ENCODE measurements at places on chromosomes 6 and 20. TPM values are rescaled to one million over a fixed set of nuclear protein-coding genes. Genes with fewer than 3 reads are reported as not detected.

Gene SLA2
- 137 TPM for total RNA-seq

Gene TGM2
- 0.31 TPM for total RNA-seq

Gene MYH7B
- total RNA-seq = 0.26 TPM

Gene E2F3
- total RNA-seq = 27.4 TPM

Gene COL11A2
- 0.71 TPM for total RNA-seq

Gene GPR6
- total RNA-seq = not detected

Gene DAAM2
- not detected for total RNA-seq

Gene RIOK1
- total RNA-seq = 35.8 TPM

Gene LHFPL5
- total RNA-seq = not detected

Gene BAG2
- 9.4 TPM for total RNA-seq

Gene ESR1
- total RNA-seq = 0.71 TPM

Gene TRIM15
- not detected for total RNA-seq

Gene XKR7
- total RNA-seq = 0.03 TPM

DNA sequence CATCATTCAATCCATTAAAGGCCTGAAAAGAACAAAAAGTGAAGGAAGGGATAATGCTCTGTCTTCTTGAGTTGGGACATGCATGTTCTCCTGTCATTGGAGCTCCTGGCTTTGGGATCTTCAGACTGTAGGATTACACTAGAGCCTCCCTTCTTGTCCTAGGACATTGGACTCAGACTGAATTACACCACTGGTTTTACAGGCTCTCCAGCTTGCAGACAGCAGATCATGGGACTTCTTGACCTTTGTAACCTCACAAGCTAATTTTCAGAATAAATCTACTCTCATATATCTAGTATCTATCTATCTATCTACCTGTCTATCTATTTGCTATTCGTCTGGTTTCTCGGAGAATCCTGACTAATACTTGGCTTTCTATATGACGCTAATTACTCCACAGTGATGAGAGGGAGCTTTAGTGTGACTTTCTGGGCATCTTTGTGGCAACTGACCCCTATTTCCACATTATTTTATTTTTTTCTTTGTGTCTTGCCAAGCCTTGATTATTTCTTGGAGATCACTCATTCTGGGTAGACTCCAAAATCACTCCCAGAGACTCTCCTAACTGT lies 151.9 kb upstream of the ZNF184 start:
- H3K27me3 ChIP-seq = peaks cover 38% of the 10 kb centered on the region
- H3K4me3 ChIP-seq = no peak overlapping the region
- no peaks in the 10 kb centered on the region for H3K36me3 ChIP-seq

- H3K36me3 ChIP-seq = no peaks in the 10 kb centered on the region
- no peak overlapping the region for H3K27ac ChIP-seq
- H3K4me1 ChIP-seq = no peaks in the 10 kb centered on the region
- no peaks in the 10 kb centered on the region for H3K27me3 ChIP-seq
Measured at GRCh38 chr6:102902471-102902870, 1509.0 kb downstream of the GRIK2 start.

- H3K36me3 ChIP-seq = peaks cover 6% of the 10 kb centered on the region
- H3K4me1 ChIP-seq = peaks cover 4% of the 10 kb centered on the region
- no peaks in the 10 kb centered on the region for H3K27me3 ChIP-seq
- no peak for DNase-seq
Measured at GRCh38 chr20:3360752-3361151, 46.7 kb downstream of the DNAAF9 start.

GRCh38 chr6:106705156-106705555 lies 75.8 kb downstream of the QRSL1 start:
- H3K27ac ChIP-seq = no peak overlapping the region
- H3K4me1 ChIP-seq = no peaks in the 10 kb centered on the region
- H3K4me3 ChIP-seq = no peak overlapping the region
- DNase-seq = no peak

DNA sequence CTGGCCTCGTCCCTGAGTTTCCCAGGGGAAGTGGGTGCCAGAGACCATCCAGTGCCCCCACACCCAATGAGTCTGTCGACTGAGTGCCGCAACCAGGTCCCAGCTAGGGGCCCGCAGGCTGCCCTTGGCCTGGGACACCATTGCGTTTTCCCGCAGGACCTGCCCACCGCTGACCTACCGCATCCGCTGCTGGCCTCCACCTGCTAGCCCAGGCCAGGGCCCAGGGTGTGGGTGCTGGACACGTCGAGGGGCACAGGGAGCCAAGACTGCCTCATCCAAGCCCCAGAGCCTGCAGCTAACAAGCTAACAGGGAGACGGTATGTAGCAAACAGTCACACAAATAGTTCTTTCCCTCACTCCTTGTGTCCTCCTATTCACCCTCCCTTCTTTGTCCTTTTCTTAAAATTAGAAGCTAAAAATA lies 97.7 kb downstream of the TMEM242 start:
- H3K4me3 ChIP-seq = no peak overlapping the region
- H3K27ac ChIP-seq = no peak overlapping the region
- peaks cover 1% of the 10 kb centered on the region for H3K27me3 ChIP-seq
- no peak for DNase-seq

DNA sequence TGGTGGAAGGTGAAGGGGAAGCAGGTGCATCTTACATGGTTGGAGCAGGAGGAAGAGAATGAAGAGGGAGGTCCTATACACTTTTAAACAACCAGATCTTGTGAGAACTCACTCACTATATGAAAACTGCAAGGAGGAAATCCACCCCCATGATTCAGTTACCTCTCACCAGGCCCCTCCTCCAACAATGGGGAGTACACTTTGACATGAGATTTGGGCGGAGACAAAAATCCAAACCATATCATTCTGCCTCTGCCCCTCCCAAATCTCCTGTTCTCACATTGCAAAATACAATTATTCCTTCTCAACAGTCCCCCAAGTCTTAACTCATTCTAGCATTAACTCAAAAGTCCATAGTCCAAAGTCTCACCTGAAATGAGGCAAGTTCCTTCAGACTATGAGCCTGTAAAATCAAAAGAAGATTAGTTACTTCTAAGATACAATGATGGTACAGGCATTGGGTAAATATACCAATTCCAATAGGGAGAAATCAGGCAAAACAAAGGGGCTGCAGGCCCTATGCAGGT lies 60.5 kb downstream of the EDN1 start:
- no peaks in the 10 kb centered on the region for H3K36me3 ChIP-seq
- no peaks in the 10 kb centered on the region for H3K27me3 ChIP-seq
- DNase-seq = no peak

- no peak overlapping the region for H3K4me3 ChIP-seq
- H3K4me1 ChIP-seq = no peaks in the 10 kb centered on the region
- no peak overlapping the region for H3K27ac ChIP-seq
Measured at GRCh38 chr6:80356000-80356399, 249.5 kb downstream of the BCKDHB start.

DNA sequence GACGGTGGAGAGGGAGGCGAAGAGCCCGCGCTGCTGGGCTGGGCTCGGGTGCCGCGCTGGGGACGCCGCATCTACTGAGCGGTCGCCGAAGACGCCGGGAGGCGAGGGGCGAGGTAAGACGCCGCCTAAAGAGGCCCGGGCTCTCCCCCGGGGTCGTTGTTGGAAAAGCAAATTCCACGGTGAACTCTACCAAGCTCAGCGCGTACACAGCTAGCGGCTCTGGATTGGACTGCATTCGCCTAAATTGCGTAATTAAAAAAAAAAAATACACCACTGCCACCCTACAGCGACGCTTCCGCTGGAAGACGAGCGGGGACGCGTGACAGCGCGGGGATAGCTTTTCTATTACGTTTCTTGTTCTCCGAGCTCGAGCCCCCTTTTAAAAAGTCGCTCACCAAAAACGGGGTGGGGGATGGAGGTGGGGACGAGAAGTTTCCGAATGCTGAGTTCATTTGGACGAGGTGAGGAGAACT lies 92.0 kb upstream of the PRDM1 start:
- peak overlapping the region; percentile 82 for H3K4me3 ChIP-seq
- peaks cover 58% of the 10 kb centered on the region for H3K27me3 ChIP-seq
- peaks cover 2% of the 10 kb centered on the region for H3K36me3 ChIP-seq

DNA sequence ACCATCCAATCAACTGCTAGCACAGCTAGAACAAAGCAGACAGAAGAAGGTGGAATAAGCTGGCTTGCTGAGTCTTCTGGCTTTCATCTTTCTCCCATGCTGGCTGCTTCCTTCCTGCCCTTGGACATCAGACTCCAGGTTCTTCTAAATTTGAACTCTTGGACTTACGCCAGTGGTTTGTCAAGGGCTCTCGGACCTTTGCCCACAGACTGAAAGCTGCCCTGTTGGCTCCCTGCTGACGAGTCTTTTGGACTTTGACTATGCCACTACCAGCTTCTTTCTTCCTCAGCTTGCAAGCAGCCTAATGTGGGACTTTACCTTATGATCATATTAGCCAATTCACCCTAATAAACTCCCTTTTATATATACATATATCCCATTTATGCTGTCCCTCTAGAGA lies 164.1 kb upstream of the GJE1 start:
- H3K27me3 ChIP-seq = no peaks in the 10 kb centered on the region
- H3K36me3 ChIP-seq = no peaks in the 10 kb centered on the region
- no peak overlapping the region for H3K27ac ChIP-seq
- no peak overlapping the region for H3K4me3 ChIP-seq
- DNase-seq = no peak
- H3K4me1 ChIP-seq = no peaks in the 10 kb centered on the region

GRCh38 chr6:170346649-170347048 lies 40.1 kb downstream of the FAM120B start:
- peaks cover 60% of the 10 kb centered on the region for H3K36me3 ChIP-seq
- H3K27me3 ChIP-seq = no peaks in the 10 kb centered on the region
- H3K4me1 ChIP-seq = peaks cover 28% of the 10 kb centered on the region
- DNase-seq = no peak
- no peak overlapping the region for H3K27ac ChIP-seq

GRCh38 chr6:156854466-156855161 lies 77.4 kb downstream of the ARID1B start:
- no peak for DNase-seq
- H3K27me3 ChIP-seq = no peaks in the 10 kb centered on the region
- H3K4me3 ChIP-seq = no peak overlapping the region
- no peak overlapping the region for H3K27ac ChIP-seq
- no peaks in the 10 kb centered on the region for H3K36me3 ChIP-seq
- H3K4me1 ChIP-seq = peaks cover 28% of the 10 kb centered on the region

- H3K27ac ChIP-seq = no peak overlapping the region
- DNase-seq = no peak
- no peaks in the 10 kb centered on the region for H3K36me3 ChIP-seq
- no peak overlapping the region for H3K4me3 ChIP-seq
- H3K27me3 ChIP-seq = no peaks in the 10 kb centered on the region
Measured at GRCh38 chr6:74654296-74654695, 551.6 kb downstream of the COL12A1 start.

GRCh38 chr20:38143646-38144554 lies 21.2 kb downstream of the TGM2 start:
- no peaks in the 10 kb centered on the region for H3K27me3 ChIP-seq
- no peak overlapping the region for H3K4me3 ChIP-seq
- H3K4me1 ChIP-seq = peaks cover 3% of the 10 kb centered on the region
- H3K36me3 ChIP-seq = no peaks in the 10 kb centered on the region

GRCh38 chr20:47063407-47063806 lies 168.8 kb downstream of the EYA2 start:
- no peaks in the 10 kb centered on the region for H3K36me3 ChIP-seq
- H3K4me3 ChIP-seq = no peak overlapping the region
- peaks cover 7% of the 10 kb centered on the region for H3K27me3 ChIP-seq
- no peaks in the 10 kb centered on the region for H3K4me1 ChIP-seq
- H3K27ac ChIP-seq = no peak overlapping the region
- no peak for DNase-seq

DNA sequence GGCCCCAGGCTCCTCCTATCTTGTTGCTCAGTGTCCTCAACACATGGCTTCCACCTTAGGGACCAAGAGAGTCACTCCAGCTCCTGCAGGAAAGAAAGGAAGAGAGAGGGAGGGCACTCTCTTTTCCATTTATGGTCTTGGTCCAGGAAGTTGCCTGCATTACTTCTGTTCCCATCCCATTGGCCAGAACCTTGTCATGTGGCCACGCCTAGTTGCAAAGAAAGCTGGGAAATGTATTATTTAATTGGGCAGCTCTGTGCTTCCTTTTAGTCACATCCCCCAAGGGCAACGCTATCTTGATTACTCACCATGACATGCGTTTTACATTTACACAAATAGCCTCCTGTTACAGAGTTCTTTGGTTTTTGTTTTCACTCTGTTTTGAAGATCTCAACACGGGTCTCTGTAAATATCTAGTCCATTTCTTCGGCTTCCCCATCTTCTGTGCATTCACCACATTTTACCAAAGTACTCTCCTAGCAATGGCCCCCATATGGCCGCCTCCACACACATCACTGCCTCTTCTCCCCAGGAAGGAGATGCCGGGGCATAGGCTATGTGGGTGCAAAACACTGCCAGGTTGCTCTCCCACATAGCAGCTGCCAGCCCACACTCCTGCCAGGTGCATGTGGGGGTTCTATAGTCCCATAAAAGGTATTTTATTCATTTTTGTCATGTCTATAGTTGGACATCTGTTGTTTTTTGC lies 35.7 kb upstream of the ZMYND8 start:
- H3K4me3 ChIP-seq = no peak overlapping the region
- H3K36me3 ChIP-seq = no peaks in the 10 kb centered on the region
- H3K27me3 ChIP-seq = no peaks in the 10 kb centered on the region
- peaks cover 18% of the 10 kb centered on the region for H3K4me1 ChIP-seq
- peak overlapping the region; percentile 72 for H3K27ac ChIP-seq

DNA sequence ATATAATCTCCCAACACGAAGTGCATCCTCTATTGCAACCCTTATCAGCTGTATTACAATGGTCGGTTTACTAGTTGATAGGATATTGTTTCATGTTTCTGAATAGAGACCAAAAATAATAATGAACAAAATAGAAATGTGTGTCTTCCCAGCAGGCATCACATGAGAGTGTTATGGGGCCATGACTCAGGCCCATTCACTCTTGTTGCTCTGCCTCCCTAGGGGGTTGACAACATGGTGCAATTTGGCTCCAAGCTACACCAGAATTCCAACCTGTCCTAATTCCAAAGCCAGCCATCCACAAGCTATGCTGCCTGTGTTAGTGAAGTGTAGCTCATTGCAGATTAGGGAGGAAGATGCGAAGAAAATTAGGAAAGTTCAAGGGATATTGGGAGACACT lies 13.1 kb upstream of the SAYSD1 start:
- no peaks in the 10 kb centered on the region for H3K36me3 ChIP-seq
- DNase-seq = no peak
- no peak overlapping the region for H3K27ac ChIP-seq

DNA sequence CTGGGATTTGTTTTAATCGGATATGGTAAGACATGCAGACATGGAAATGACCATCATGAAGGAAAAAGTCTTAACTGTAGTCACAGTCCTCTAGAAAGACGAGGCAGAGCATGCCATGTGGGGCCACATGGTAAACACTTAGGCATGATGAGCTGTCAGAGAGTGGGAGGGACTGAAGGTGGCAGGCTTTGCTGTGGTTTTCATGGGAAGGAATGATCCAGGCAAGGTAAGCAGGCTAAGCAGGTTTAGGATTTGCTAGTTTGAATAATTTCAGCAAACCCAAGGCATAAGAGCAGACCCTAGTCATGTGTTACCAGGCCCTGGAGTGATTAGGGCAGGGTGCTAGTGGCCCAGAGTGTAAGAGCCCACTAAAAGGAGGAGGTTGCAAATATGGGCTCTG lies 47.2 kb upstream of the STMND1 start:
- no peaks in the 10 kb centered on the region for H3K36me3 ChIP-seq
- H3K4me3 ChIP-seq = no peak overlapping the region
- no peaks in the 10 kb centered on the region for H3K4me1 ChIP-seq
- no peaks in the 10 kb centered on the region for H3K27me3 ChIP-seq

GRCh38 chr6:16684896-16685554 lies 76.2 kb downstream of the ATXN1 start:
- DNase-seq = peak; percentile 47
- H3K4me3 ChIP-seq = no peak overlapping the region
- peak overlapping the region; percentile 49 for H3K27ac ChIP-seq
- peaks cover 31% of the 10 kb centered on the region for H3K36me3 ChIP-seq
- H3K4me1 ChIP-seq = peaks cover 48% of the 10 kb centered on the region

- no peak overlapping the region for H3K27ac ChIP-seq
- no peaks in the 10 kb centered on the region for H3K4me1 ChIP-seq
- no peak for DNase-seq
- no peak overlapping the region for H3K4me3 ChIP-seq
- H3K27me3 ChIP-seq = peaks cover 3% of the 10 kb centered on the region
Measured at GRCh38 chr20:59678288-59678687, 73.9 kb downstream of the PHACTR3 start.
